ENCODE measurements at places on chromosomes 2 and 18. TPM values are rescaled to one million over a fixed set of nuclear protein-coding genes. Genes with fewer than 3 reads are reported as not detected.

The ZNF892 gene
- 4.7 TPM for total RNA-seq

The PSMA8 gene
- total RNA-seq: not detected

The SCYGR4 gene
- not detected for total RNA-seq

The RELCH gene
- 13.5 TPM for total RNA-seq

The ALLC gene
- total RNA-seq: 0.57 TPM

The LYG1 gene
- total RNA-seq: not detected

The CCDC178 gene
- not detected for total RNA-seq

The ZNF236 gene
- total RNA-seq: 16.9 TPM

The COL4A3 gene
- total RNA-seq: 11.0 TPM

The SDC1 gene
- total RNA-seq: 0.25 TPM

The FOXI3 gene
- total RNA-seq: not detected

The RAB6C gene
- total RNA-seq: not detected

The ADAM23 gene
- 45.1 TPM for total RNA-seq

The ACTG2 gene
- 26.4 TPM for total RNA-seq

The BMP10 gene
- 2,694 TPM for total RNA-seq

The CPS1 gene
- 2.5 TPM for total RNA-seq

The KIF1A gene
- total RNA-seq: 59.3 TPM

The ZNF532 gene
- 79.3 TPM for total RNA-seq

The KLHL29 gene
- 1.9 TPM for total RNA-seq

The UGT1A6 gene
- not detected for total RNA-seq

The FEZ2 gene
- total RNA-seq: 57.1 TPM

The IL1RN gene
- 0.86 TPM for total RNA-seq

The CCDC93 gene
- total RNA-seq: 26.6 TPM

The TMEM178A gene
- total RNA-seq: 6.0 TPM

The CPLX4 gene
- total RNA-seq: not detected

The RAPGEF4 gene
- total RNA-seq: 9.4 TPM

The TSPYL6 gene
- not detected for total RNA-seq

The TUBA4B gene
- not detected for total RNA-seq

The HES6 gene
- total RNA-seq: 3.4 TPM

The SERPINB13 gene
- total RNA-seq: not detected

The TYMS gene
- total RNA-seq: 6.6 TPM

The MYO3B gene
- not detected for total RNA-seq

The DUSP19 gene
- 12.2 TPM for total RNA-seq
